ENCODE measurements at places on chromosomes 12 and 14. TPM values are rescaled to one million over a fixed set of nuclear protein-coding genes. Genes with fewer than 3 reads are reported as not detected.
A peak's percentile ranks its signal among the peaks of the same experiment; 100 is the strongest.

- DNase-seq, result peak; percentile 61
Observed at GRCh38 chr14:68637106-68638021, 155.5 kb downstream of the ZFP36L1 start.

DNA sequence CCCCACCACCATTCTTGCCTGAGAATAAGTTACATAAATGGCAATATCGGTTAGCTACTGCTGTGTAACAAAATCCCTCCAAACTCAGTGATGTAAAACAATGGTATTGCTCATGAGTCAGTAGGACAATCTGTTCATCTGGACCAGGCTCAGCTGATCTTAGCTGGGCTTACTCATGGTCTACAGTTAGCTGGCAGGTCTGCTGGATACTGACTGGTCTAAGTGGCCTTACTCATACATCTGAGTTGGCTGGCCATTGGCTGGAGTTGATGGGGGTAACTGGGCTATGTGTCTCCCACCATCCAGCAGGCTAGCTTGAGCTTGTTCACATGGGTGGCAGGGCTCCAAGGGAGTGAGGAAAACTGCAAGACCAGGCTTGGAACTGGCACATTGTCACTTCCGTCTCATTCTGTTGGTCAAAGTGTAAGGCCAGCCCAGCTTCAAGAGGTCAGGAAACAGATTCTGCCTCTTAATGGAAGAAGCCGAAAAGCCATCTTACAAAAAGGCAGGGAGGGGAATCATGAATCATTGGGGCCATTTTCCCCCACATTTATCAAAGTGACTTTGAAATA, 56.7 kb upstream of the CHGA start:
- peak; percentile 45 for DNase-seq

- DNase-seq, result no peak
Observed at GRCh38 chr12:79327465-79327864, 363.3 kb downstream of the PAWR start.

GRCh38 chr14:30297876-30298795, 260.8 kb upstream of the G2E3 start:
- DNase-seq, result no peak

DNA sequence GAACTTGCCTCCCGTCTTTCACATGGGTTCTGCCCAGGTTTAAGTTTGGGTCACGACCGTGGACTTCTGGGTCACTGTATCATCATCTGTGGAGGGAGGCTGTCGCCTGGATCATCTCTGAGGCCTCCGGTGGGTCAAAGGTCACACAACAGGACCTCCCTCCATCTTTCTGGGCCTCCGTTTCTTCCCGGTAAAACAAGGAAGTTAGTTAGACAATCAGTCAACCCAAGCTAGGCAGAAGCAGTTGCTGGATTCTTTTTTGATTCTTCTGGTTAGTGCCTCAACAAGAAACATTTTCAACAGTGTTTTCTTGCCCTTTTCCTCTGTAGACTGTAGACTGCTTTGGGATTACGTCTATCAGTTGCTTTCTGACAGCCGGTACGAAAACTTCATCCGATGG, 186.6 kb upstream of the BCL2L14 start:
- DNase-seq, result no peak

CMA1 gene
- not detected for total RNA-seq

NPAS3 gene
- total RNA-seq, result 0.51 TPM

KLRC4 gene
- total RNA-seq, result 1.8 TPM
